ENCODE measurements at places on chromosomes 4 and X.
A peak's percentile ranks its signal among the peaks of the same experiment; 100 is the strongest.

- no peak for DNase-seq
Measured at GRCh38 chr4:84866295-84866694, 100.2 kb downstream of the WDFY3 start.

GRCh38 chr4:76758290-76758882 lies 139.6 kb downstream of the SOWAHB start:
- DNase-seq = peak; percentile 61

GRCh38 chrX:68808686-68809357 lies 20.0 kb upstream of the EFNB1 start:
- DNase-seq = no peak

GRCh38 chr4:87073199-87074120 lies 138.6 kb downstream of the AFF1 start:
- peak; percentile 56 for DNase-seq

DNA sequence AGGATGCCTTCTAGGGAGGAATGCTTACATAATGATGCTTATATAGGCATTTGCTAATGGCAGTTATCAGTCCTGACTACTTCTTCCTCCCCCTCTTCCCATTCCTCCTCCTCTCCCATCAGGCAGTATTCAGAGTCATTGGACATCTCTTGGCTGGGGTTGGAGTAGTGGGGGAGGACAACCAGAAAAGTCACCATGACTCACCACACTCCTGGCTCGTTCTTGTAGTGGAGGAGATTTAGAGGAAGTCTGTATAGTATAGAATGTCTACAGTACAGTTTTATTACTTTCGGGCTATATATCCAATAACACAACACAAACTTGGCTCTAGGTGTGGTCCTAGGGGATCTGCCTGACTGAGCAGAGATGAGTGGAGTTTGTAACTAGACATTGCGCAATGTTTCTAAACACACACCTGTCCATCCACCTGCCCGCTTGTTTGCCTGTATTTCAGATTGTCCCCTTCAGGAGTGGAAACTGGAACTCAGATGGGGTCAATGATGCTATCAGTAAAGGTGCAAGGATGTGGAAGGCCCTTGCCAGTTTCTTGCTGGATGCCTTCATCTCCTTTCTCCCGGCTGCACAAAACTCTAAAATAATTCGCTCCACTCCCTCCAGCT lies 27.9 kb upstream of the KIAA1210 start:
- DNase-seq = no peak

- no peak for DNase-seq
Measured at GRCh38 chrX:12741416-12741815, 49.8 kb upstream of the PRPS2 start.

DNA sequence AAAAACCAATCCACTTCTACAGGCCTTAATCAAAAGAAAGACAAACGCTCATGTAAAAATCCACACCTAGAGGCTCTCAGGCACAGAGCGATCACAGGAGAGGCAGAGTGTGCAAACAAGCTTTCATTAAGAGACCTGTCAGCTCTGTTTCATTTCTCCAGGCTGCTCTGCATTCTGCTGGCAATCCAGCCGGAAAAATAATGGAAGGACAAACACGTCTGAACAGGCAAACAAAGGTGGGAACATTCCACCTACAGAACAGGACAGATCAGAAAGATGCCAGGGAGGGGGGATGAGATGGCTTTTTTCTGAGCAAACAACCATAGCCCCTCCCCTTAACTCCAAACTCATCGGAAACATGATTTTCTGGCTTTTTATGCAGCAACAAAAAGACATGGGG lies 9.7 kb downstream of the SOD3 start:
- DNase-seq = peak; percentile 31

GRCh38 chr4:31020363-31020762 lies 300.2 kb downstream of the PCDH7 start:
- DNase-seq = no peak

DNA sequence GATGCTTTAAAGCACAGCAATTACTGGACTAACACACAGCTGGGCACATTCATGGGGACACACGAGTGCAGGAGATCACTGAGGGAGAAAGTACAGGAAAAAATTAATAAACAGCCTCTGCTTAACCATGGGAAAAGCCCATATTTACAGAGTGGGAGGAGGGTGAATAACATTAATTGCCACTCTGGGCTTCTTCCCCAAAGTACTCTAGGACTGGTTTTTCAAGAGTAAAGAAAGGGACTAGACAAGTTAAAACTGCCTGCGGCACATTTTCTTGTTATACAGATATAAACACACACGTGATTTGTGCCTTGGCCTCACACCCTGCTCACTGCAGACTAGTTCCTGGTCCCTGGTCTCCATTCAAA lies 179.7 kb upstream of the TET2 start:
- DNase-seq = peak; percentile 2

GRCh38 chr4:17966312-17966711 lies 55.2 kb downstream of the LCORL start:
- no peak for DNase-seq

GRCh38 chr4:143195581-143195980 lies 10.9 kb downstream of the USP38 start:
- peak; percentile 29 for DNase-seq

- no peak for DNase-seq
Measured at GRCh38 chr4:73589261-73589847, 30.9 kb downstream of the RASSF6 start.

DNA sequence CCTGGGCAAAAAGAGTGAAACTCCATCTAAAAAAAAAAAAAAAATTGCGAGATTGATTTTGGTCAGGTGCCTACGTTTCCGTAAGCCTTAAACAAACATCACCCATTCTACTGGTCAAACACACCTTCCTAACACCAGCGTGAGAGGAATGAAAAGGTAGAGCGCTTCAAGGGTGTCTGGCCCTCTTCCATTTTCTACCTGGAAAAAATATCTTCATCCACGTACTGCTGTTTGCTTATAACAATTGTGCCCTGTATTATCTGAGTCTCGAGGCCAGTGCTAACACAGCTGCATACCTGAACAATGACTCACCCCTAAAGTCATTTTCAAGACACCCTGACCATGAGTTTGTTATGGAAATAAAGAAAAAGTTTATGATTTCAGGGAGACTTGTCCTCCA lies 13.9 kb downstream of the TMSB4X start:
- DNase-seq = peak; percentile 29

GRCh38 chr4:113962016-113962347 lies 17.5 kb downstream of the ARSJ start:
- DNase-seq = no peak

DNA sequence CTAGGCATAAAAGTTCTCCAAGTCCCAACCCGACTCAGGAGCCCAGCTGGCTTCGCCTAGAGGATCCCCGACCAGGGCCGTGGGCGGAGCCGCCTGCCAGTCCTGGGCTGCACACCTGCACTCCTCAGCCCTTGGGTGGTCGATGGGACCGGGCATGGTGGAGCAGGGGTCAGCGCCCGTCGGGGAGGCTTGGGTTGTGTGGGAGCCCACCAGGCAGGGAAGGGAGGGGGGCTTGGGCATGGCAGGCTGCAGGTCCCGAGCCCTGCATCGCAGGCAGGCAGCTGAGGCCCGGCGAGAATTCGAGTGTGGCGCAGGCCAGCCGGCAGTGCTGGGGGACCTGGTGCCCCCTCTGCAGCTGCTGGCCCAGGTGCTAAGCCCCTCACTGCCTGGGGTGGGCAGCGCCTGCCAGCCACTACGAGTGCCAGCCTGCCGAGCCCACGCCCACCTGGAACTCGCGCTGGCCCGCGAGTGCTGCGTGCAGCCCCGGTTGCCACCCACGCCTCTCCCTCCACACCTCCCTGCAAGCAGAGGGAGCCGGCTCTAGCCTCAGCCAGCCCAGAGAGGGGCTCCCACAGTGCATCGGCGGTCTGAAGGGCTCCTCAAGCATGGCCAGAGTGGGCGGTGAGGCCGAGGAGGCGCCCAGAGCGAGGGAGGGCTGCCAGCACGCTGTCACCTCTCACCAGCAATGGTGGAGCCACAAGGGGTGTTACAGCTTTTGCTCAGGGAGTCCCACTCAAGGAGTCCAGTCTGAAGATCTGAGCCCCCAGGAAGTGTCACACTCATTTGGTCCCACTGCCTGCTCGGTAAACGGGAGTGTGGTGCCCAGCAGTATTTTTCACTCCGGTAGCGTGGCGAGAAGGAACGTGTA lies 38.9 kb downstream of the SPRY1 start:
- DNase-seq = no peak

DNA sequence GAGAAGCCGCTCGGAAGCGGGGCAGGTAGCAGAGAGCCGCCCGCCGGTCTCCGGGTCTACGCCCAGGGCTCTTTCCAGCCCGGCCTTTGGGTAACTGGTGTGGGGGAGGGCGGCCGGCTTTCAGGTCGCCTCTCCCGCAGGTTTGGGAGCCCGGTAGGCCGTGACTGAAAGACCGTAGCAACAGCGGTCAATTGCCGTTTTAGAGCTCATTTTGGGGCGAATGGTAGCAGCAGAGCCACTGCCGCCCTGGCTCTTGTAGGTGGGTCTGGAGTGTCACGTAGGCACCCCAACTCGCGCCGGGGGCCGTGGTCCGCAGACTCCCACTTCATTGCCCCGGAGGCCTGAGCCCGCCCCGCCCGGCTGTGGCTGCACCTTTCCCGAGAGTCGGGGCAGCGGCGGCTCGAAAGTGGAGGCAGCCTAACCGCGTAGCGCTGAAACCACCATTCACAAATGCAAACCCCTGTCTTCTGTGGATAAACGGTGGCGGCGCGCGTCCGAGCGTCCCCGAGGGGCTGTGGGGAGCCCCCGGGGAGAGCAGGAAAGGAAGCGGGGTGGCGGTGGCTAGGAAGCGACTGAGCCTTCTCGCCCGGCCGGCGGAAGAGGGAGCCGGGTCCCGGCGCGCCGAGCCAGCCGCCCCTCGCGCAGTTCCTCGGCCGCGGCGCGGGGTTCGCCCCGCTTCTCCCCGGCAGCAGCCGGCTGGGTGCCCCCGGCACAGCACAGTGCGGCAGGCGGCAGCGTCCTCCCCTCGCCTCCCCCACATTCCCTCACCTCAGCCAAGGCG lies 2185.1 kb upstream of the TENM3 start:
- DNase-seq = no peak

GRCh38 chr4:15912236-15912635 lies 26.3 kb downstream of the FGFBP1 start:
- no peak for DNase-seq

All from COR-L47 (cell line).